Stimulated activated CD4-positive, alpha-beta T cell treated with anti-CD3 and anti-CD28 coated beads, TNF-alpha, amount 100 ng/mL, for 48 hours (primary cell): ENCODE measurements at places on chromosomes 5 and 9.

GRCh38 chr5:173757403-173758209 is 130.5 kb upstream of the CPEB4 start:
- DNase-seq, result no peak

GRCh38 chr5:32319926-32320543 is 7.3 kb upstream of the MTMR12 start:
- no peak for DNase-seq

DNA sequence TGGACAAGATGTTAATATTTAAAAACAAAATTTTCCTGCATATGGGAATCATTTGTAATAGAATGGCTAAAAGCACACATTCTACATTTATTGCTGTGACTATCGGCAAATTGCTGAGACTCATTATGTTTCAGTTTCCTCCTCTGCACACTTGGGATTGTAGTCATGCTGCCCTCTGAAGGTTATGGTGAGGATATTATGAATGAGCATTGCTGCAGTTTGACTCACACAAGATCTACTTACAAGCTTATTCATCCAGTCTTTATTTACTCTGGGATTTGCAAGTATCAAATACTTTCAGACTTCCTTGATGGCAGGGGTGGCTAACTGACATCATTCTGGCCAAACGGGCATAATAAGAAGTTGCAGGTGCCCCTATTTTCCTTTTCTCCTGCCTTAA is 9.5 kb upstream of the NFIL3 start:
- no peak for DNase-seq

GRCh38 chr5:108727236-108727650 is 20.5 kb upstream of the FER start:
- no peak for DNase-seq

DNA sequence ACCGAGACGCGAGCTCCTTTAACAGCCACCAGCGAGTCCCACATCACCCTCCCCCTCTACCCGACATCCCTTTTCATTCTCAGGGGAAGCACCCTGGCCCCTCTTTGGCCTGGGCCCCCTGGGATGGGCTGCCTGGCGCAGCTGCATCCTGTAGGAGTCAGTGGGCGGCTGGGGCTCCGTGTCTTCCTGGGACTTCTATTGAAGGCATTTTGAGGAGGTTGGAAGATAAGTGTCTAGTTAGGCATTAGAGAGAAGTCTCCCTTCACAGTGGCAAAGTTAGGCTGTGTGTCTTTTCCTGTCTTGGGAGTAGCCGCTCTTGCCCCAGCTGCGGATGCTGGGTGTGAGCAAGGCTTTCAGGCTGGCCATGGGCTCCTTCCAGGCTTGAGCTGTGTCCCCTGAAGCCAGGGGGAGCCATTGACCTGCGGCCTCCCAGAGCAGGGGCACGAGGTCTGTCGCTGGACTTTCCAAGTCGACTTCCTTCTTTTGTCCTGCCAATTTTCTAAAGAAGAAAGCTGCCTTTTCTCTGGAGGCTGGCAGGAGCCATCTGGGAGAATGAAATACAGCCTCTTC is 18.6 kb upstream of the NKD2 start:
- no peak for DNase-seq

- no peak for DNase-seq
These were observed 365.3 kb downstream of the MTRR start for GRCh38 chr5:8234179-8234770.

DNA sequence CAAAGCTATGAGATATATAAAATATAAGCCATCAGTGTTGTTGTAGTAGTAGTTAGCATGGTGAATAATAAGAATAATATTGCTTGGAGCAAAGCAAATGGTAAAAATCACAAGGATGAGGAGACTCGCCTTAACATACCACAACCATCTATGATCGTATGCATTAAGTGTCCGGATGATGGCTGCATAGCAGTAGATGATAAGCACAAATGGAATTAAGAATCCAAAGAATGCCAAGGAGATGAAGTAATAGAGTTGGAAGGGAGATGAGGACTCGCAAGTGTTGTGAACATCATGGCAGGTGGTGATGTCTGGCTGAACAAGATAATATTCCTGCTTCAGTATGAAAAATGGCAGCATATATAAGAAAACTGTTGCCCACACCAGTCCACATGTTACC is 5.5 kb downstream of the F2RL2 start:
- no peak for DNase-seq

DNA sequence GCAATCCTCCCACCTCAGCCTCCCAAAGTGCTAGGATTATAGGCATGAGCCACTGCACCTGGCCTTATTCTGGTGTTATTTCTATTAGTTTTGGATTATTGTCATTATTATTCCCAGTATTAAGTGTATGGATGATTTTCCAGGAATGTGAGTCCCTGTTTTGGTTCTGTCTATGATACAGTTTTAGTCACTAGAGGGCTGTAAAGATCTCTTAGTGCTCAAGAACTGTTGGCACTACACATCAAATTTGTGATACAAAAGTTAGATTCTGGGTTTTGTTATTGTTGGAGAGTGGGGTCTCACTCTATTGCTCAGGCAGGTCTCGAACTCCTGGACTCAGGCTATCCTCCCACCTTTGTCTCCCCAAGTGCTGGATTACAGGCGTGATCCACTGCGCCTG is 12.1 kb downstream of the CCL28 start:
- DNase-seq, result no peak

DNA sequence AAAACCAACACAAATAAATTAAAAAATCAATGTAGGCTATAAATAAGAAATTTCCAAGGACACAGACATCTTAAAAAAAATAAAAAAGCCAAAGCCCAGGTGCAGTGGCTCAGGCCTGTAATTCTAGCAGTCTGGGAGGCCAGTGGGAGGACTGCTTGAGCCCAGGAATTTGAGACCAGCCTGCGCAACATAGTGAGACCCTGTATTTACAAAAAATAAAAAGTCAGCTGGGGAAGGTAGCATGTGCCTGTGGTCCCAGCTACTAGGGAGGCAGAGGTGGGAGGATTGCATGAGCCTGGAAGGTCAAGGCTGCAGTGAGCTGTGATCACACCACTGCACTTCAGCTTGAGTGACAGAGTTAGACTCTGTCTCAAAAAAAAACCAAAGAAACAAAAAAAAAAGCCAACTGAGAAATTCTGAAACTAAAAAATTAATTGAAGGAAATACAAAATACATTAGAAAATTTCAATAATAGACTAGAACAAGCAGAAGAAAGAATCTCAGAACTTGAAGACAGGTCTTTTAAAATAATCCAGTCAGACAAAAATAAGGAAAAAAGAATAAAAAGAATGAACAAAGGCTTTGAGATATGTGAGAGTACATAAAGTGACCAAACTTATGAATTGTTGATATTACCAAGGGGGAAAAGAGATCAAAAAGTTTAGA is 149.5 kb upstream of the PANK3 start:
- no peak for DNase-seq

- DNase-seq, result no peak
These were observed 58.3 kb upstream of the AFAP1L1 start for GRCh38 chr5:149213264-149213880.

DNA sequence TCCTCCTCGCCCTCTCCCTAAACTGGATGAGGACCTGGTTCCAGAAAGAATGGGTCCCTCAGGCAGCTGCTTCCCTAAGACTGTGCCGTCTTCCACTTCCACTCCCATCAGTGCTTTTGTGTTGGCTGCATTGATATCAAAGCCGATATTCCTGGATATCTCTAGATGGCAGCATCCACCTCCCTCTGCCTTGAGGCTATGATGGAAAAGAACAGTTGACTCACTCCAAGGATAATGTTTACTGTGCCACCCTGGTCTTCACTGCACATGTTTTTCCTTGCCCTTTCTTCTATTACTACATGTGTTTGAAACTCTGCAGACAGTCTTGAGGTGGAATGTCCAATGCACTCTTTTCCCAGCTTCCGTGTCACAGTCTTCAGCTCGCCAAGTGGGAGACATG is 211.6 kb downstream of the MAST4 start:
- no peak for DNase-seq

DNA sequence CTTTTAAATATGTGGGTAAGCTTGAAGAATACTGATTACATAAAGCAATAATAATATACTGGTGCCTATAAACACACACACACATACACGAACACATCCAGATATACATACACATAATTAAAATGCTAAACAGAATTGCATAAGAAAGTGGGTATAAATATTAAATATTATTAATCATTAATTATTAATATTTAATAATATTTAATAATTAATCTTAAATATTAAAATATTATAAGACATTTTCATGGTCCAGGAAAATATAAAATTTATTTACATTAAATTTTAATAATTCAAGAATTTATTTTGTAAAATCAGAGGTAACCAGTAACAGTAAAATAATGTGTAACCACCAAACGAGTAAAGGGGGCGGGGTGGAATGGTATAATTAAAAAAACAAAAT is 178.3 kb downstream of the TMEM232 start:
- no peak for DNase-seq

DNA sequence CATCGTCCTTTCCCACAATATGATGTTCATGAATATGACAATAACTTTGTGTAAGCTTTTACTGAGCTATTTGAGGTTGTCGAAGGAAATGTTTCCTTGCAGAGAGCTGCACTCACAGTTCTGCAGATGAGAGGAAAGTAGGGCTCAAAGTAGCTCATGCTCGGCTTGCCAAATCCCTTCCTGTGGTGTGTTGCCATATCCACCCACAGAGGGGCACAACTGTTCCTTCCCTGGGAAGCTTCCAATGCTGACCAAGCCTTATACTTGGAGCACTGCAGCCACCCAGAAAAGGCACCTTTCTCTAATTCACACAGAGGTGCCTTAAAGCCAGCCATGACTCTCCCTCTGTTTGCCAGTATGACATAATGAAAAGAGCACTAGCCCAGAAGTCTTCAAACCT is 390.3 kb downstream of the CAAP1 start:
- DNase-seq, result no peak

DNA sequence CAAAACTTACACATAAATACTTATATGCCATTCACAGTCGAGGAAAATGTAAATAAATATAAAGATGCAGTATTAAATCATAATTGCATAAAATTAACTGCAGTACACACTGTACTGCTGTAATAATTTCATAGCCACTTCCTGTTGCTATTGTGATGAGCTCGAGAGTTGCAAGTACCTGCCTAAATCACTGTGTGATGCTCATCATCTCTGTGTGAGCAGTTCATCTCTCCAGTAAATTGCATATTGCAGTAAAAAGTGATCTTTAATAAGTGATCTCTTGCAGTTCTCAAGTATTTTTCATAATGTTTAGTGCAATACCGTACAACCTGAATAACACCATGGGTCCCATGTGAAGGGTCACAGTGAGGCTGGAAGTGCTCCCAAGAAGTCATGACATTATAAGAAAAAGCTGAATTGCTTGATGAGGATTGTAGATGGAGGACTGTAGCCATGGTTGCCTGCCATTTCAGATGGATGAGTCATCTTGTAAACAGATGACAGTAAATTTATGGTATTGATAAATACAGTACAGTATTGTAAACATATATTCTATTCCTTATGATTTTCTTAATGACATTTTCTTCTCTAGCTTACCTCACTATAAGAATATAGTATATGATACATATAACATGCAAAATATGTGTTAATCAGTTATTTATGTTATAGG is 34.9 kb downstream of the SYK start:
- DNase-seq, result no peak

DNA sequence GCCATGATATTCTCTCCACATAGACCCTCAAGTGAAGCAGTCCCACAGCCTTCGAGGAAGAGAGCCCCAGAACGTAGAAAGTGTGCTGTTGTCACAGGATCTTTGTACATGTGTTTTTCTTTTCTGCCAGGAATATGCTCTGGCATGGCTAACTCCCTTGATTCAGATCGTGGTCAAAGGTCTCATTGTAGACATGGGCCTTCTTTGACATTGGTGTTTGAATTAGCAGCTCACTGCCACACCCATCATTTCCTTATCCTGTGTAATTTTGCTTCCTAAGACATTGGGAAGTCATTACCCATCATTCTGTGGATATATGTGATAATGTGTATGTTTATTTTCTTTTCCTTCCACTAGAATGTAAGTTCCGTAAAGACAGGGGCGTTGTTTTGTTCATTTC is 25.5 kb downstream of the MTRR start:
- DNase-seq, result no peak

- DNase-seq, result no peak
These were observed 45.9 kb downstream of the TTC1 start for GRCh38 chr5:160054831-160055230.

- no peak for DNase-seq
These were observed 101.9 kb downstream of the HTR1A start for GRCh38 chr5:63860379-63860778.

GRCh38 chr9:27590651-27591050 is 17.4 kb upstream of the C9orf72 start:
- DNase-seq, result no peak

GRCh38 chr5:51202161-51202560 is 181.1 kb upstream of the ISL1 start:
- no peak for DNase-seq

DNA sequence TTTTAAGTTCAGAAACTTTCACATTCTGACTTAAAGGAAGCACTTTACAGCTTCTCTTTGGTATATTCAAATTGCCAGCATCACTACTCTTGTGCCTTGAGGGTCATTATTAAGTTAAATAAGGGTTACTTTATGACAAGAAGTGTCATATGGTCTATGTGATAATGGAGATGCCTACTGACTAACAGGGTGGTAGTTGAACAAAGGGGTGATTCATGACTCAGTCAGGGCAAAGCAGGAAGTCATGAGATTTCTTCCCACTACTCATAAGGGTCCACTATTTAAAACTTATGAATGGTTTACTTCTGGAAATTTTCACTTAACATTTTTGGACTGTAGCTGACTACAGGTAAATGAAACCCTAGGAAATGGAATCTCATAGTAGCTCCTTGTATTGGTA is 938.3 kb upstream of the PTPRD start:
- no peak for DNase-seq

- DNase-seq, result no peak
These were observed 3.9 kb downstream of the ZDHHC12 start for GRCh38 chr9:128719919-128720605.

DNA sequence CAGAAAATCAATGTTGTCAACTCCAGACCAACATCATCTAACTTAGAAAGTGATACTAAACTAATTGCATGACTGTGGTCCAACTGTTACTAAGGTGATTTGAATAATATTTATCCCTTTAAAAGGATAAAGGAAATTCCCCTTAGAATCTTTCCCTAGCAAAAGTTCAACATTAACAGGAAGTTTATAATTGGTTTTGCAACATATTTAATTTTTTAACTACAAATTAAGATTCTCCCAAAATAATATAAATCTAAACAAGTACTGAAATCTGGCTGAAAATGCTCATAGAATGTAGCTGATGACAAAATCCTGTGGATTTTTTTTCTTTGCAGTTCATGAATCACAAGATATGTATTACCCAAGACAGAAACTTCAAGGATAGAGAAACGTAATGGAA is 151.4 kb downstream of the LPAR1 start:
- DNase-seq, result no peak

DNA sequence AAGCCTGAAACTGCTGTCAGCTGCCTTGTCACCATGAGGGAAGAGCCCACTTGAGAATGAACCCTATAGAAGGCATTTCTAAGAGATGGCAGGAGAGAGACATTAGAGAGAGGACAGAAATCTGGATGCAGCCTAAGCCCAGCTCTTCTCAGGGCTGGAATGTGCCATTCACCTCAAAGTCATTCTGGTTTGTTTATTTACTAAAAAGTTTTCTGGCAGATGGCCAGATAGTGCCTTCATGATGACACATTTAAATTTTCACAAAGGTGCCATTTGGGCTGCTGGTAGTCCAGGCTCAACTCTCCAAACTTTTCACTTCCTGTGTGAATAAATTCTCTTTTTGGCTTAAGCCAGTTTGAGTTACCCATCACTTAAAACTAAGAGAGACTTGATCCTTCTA is 144.6 kb upstream of the ZNF366 start:
- DNase-seq, result no peak
